Frontal cortex (tissue), 4 donors: ENCODE measurements at places on chromosomes 7 and 10.

GRCh38 chr10:33334153-33334804, at the start of gene NRP1:
Gene NRP1, minus strand, starts transcription at chr10:33334667. Its CDS starts 285 bp downstream, at chr10:33334382.
- DNase-seq = peak; percentile 27

- DNase-seq = no peak
These were observed 37.7 kb downstream of the CDK13 start for GRCh38 chr7:39987641-39988347.

DNA sequence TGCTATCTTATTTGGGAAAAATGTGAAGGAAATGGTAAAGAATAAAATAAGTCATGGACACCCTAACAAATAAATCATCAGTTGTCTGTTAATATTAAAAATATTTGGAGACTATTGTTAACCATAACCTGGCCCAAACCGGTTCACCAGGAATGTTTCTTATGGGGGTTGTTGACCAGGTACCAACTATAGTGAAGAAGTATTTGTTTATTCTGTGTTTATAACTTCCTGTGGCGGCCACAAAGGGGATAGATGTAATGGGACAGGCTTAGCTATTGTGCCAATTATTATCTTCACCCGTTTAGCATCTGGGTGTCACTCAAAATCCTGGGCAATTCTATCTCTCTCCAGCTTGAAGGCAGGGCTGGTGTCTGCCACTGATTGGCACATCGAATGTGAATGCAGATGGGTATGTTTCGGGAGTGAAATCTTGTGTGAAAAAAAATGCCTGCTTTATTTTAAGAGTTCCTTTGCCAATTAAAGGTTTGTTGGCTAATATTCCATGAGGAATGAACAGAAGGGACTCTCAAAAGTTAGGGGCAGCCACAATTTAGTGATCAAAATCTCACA, 500.9 kb downstream of the ARL4A start:
- DNase-seq = no peak

GRCh38 chr7:15041226-15041625, 138.7 kb upstream of the DGKB start:
- no peak for DNase-seq
